Memory B cell (primary cell): ENCODE measurements at places on chromosomes 11 and 22.

DNA sequence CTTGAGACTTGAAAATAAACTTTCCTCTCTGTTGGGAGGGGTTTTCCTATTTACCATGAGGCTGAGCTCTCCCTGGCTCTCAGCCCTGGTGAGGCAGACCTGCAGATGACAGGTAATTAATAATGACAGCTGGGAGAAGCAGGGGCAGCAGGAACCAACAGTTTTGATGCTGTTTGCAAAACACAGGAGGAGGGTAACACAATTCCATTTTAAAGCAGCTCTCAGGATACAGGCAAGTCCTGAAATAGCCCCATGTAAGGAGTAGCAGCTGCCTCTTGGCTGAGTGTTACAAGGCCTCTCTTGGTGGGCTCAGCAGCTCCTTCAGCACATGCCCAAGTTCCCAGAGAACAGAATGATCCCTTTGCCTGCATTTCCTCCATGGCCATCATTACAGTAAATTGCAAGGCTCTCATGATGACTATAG, 13.3 kb downstream of the PARVA start:
- DNase-seq, result no peak

DNA sequence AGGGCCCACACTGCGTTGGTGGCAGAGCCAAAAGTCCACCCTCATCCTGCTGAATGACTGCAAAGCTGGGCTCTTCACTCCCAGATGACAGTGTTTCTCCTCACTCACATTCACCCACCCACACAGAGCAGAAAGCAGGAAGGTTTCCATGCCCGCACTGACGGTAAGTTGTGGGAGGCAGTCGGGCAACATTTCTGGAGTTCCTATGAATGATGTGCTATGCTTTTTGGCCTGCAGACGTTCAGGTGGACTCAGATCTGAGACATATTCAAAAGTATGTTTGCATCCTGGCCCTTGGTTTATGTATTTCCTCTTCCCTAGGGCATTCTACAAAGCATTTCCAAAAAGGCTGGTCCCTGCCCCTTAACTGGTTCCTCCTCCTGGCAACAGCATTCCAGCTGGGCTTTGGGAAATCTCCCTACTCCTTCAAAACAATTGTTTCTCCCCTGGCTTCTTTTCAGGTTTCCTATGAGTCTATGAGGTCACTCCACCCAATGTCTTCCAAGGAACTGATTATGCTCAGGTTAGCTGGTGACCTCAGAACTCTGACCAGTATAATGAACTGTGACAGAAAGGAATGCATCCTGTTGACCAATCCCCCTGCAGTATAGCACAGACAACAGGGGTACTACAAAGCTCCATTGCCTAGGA, 36.4 kb downstream of the PACSIN2 start:
- DNase-seq, result no peak

- no peak for DNase-seq
Observed at GRCh38 chr11:58945663-58946062, 6.4 kb downstream of the GLYATL1 start.

DNA sequence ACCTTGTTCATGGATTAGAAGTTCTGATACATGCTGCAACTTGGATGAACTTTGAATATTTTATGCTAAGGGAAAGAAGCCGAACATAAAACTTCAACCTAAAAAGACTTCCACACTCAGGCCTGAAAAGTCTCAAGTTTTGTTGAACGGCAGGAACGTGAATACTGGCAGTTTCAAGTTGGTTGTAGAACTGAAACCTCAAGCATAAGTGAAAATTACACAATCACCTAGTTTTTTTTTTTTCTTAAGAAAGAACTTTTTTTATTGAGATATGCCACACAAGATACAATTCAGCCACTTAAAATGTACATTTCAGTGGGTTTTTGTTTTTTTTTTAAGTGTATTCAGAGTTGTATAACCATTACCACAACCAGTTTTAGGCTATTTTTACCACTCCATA, 50.8 kb upstream of the ADORA2A start:
- no peak for DNase-seq

DNA sequence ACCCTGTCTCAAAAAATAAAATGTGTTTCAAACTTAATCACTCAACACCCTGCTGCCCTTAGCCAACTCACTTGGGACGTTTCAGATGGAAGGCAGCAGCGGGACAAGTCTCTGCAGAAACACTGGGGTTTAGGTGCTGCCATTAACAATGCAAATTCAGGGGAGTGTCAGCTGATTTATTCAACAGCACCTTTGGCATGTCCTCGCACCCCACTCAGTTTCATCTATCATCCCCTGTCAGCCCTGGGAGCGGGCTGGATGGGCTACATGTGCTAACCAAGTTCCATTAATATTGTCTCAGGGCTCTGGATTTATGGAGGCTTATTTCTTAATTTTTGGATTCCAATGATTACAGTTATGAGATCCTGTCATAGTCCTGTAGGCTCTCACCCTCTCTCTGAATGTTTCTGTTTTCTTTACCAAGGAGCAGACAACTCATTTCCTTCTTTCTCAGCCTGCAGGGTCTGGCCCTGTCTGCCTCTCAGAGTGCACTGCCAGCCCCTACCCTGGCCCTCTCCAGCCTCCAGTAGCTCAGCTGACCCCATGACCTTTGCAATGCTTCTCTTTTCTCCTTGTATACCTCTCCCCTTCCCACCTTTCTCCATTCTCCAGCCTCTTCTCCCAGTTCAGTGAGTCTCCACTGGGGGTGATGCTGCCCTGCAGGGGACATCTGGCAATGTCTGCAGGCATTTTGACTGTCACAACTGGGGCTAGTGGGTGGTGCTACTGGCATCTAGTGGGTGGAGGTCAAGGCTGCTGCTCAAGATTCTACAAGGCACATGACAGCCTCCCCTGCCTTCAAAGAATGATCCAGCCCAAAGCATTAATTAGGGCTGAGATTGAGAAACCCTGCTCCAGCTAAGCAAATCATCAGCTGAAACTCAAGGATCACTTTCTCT, 79.0 kb downstream of the APIP start:
- no peak for DNase-seq

DNA sequence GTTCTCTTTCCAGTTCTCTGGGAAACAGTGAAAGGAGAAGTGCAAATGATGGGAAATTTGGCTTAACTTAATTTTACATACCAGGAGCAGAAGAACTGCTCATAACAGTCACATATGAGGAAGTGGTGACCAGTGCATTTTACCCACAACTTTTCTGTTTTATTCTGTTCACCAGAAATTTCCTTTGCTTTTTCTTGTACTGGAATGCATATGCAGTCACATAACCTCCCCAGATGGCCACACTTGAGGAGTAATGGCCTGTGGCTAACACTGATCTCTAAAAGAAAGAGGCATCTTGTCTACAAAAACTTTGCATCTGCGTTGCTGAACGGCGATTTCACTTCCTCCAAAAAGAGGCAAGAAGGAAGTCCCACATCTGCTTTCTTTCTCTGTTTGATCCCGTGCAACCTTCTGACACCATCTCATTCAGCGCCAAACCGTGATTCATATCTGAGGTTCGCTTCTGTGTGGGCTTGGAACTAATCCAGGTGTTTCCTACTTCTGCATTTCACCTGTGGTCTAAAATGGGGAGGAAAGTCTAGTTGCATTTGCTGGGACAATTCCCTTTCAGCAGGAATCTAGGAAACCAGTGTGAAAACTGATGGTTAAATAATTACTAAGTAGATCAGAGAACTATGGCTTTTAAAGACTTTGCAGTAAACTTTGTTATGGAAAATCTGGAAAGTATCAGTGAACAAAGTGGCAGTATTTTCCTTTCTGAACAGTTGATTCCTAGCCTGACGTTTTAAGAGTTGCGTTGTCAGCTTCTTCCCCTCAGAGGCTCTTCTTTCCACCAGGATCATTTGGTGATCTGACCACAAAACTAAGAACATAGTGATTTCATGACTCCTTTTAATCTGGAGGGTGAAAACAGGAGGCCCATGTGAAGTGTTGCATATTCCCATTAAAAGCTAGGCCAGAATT, 4.2 kb upstream of the MPEG1 start:
- peak; percentile 82 for DNase-seq
